ENCODE measurements at places on chromosomes 4 and X.

GRCh38 chr4:130416228-130416627 is 1320.3 kb downstream of the C4orf33 start:
- DNase-seq, result no peak

DNA sequence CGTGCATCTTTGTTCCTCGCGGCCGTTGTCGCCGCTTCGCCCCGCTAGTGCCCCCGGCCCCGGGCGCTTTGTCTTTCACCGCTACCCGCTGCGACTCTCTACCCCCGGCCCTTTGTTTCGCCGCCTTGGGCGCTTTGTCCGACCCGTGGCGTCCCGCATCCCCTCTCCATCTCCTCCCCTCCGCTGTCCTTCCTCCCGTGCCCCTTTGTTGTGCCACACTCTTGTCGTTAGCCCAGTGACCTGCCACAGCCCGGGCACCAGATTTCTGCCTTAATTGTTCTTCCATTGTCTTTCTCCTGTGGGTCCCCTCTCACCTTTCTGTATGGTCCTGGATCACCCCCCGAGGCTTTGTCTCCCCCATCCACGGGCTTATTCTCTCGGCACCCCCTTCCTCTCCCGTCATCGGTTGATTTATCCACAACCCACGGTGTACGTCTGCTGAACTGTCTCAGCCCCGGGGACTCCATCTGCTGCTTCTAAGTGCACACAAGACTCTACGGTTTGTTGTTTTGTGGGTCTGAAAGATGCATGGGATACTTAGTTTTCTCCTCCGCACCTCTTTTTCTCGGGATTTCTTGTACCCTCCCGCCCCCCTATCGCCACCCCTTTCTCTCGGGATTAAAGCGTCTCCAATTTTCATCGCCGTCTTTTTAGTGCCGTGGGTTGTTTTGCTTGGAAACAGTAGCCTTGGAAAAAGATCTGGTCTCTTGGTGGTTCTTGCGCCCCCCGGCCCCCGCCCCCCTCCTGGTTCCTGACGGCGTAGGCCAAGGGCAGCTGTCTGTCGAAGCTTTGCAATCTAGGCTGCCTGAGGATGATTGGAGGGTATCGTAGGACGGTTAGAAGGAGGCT is 783 bp downstream of the RBPJ start:
- DNase-seq, result no peak

GRCh38 chr4:22688236-22688635 is 4.5 kb upstream of the GBA3 start:
- DNase-seq, result no peak

GRCh38 chrX:13469963-13470684 is 99.3 kb upstream of the EGFL6 start:
- DNase-seq, result no peak

GRCh38 chrX:45046417-45046816 is 154.3 kb downstream of the DIPK2B start:
- DNase-seq, result no peak

GRCh38 chrX:109733613-109734083 is 591 bp upstream of the ACSL4 start:
- no peak for DNase-seq

GRCh38 chr4:53476232-53477037 is 99.0 kb downstream of the FIP1L1 start:
- DNase-seq, result no peak

- DNase-seq, result no peak
These were observed 975.7 kb upstream of the PABPC4L start for GRCh38 chr4:135177321-135177720.

- DNase-seq, result no peak
These were observed 22.1 kb upstream of the RRAGB start for GRCh38 chrX:55695227-55696018.

GRCh38 chr4:40736910-40737309 is 12.8 kb upstream of the NSUN7 start:
- DNase-seq, result no peak

DNA sequence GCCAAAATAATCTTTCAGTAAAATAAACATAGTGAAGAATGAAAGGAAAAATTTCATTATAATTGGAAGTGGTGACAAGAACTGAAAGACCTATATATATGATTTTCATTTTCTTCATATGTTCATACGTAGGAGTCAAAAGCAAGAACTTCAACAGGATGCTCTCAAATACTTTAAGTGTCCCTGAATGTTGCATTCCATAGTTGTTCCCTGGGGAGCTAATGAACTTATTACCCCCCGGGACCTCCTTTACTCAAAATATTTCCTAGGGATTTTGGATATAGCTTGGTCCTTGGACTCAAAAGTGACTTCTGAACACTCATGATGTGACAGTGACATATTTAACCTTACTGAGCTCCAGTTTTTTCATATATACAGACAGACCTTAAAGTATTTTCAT is 44.9 kb upstream of the NDST4 start:
- DNase-seq, result no peak

DNA sequence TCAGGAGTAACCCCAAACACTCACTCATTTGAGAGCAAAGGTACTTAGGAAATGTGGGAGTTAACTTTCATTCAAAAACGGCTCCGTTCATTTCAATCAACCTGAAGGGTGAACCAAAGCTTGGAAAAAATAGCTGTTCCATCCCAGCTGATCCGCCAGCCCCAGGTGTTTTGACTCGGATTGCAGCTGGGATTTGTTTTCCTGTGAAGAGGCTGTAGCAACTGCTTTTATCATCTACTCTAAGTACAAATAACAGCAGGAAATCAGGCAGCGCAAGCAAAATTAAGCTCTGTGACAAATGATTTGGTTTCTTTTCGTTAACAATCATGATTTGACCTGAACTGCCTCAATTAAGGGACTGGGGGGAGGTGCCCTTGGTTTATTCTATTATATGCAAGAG is 154.7 kb downstream of the BEND2 start:
- no peak for DNase-seq

DNA sequence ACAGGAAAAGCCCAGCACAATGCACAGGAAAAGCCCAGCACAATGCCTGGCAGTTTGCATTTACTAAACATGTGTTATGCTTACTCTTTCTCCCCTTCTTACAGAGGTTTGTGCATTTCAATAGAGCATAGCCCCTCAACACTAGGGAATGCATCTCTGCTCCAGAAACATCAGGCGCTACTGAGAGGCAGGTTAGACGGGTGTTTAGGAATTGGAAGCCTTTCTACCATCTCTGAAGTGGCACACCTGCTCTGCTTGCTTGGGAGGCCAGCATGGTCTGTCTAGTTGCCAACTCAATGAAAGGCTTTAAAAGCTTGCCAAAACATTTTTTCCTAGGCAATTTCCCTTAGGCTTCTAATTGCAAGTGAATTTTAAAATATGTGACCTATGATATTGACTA is 55.7 kb downstream of the GRID2 start:
- no peak for DNase-seq

GRCh38 chr4:7966281-7967062 is 26.8 kb upstream of the AFAP1 start:
- no peak for DNase-seq

- DNase-seq, result no peak
These were observed 20.4 kb upstream of the SCD5 start for GRCh38 chr4:82818664-82819662.

DNA sequence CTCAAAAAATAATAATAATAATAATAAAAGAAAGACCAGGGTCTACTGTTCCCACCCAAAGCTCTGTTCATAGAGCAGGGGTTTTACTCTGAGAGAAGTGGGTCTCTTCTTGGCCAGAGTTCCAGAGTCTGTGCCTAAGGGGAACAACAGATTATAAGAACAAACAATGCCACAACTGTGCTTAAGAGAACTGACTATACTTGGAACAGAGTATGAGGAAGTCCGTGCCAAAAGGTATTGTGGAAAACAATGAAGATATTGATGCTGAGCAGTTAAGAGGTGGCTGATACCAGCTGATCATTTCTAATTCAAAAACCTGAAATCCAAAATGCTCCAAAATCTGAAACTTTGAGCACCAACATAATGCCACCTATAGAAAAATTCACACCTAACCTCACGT is 229.6 kb downstream of the FBXO8 start:
- no peak for DNase-seq

DNA sequence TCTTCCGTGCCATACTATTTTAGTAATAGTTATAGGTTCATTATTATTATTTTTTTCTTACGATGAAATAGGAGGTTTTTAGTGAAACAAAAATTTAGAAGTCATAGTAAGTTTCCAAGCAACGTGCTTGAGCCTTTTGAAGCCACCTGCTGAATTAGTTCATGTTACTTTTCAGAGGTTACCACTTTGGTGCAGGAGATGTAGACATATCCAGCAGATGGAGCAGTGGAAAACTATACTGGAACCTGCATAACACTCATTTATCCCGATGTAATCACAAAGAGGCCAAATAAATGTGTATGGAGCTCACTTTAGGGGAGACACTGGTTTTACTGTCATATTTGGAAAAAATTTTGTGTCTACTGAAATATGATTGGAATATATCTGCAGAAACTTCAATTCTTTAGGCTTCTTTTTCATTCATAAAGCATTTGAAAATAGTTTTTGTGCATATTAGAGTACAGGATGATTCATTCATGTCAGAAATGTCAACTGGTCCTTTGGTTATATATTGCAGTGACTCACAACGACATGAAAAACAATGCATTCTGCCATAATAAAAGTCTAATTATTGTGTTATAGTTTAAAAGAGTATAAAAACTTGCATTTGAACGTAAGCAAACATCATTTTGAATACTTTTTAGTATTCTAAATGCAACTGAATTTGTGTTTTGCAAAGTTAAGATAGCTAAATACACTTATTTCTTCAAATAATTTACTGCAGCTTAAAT is 2182.9 kb upstream of the TENM3 start:
- no peak for DNase-seq

- no peak for DNase-seq
These were observed 3.4 kb downstream of the OGT start for GRCh38 chrX:71536285-71536684.

- no peak for DNase-seq
These were observed 80.9 kb downstream of the CNGA2 start for GRCh38 chrX:151815398-151815797.

- DNase-seq, result no peak
These were observed 44.5 kb upstream of the SLC4A4 start for GRCh38 chr4:71294301-71294700.

DNA sequence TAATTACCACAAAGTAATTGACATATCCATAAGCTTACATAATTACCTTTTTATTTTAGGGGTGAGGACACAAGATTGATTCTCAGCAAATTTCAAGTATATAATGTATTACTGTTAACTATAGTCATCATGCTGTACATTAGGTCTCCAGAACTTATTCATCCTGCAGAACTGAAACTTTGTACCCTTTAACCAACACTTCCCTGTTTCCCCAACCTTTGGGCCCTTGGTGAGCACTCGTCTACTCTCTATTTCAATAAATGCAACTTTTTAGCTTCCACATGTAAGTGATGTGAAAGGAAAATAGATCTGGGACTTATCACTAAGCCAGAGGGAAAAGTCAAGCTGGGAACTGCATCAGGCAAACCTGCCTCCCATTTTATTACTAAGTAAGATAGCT is 33.6 kb upstream of the CCNG2 start:
- no peak for DNase-seq

DNA sequence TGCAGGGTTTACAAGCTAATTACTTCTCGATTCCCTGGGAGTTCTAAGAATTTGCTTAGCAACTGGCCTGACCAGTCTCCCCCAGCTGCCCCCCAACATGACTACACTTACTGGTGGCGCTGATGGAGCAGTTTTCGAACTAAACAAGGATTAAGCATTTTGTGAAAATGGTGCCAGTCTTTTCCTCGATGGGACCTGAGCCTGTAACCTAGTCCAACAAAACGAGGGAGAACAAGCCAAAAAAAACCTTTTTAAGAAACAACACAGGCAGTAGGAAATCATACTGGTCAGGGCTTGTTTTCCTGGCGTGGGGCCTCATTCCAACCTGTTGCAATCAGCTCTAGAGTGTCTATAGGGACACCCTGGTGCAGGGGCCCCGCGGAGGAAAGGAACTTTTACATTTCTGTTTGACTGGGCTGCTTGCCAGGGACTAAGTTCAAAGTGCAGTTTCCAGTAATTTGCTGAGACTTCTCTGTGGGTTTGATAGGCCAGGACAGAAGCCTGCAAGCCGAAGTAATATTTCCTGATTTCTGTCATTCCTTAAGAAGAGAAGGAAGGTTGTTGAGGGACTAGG is 158.7 kb downstream of the SPRY1 start:
- DNase-seq, result no peak

GRCh38 chr4:158170691-158171561 is 1.9 kb downstream of the GASK1B start:
- no peak for DNase-seq

- DNase-seq, result no peak
These were observed 45.6 kb downstream of the CCDC149 start for GRCh38 chr4:24867251-24867650.

- DNase-seq, result no peak
These were observed 15.1 kb downstream of the PRIMPOL start for GRCh38 chr4:184664445-184665210.

- DNase-seq, result no peak
These were observed 45.7 kb upstream of the DHRSX start for GRCh38 chrX:2546496-2546895.

DNA sequence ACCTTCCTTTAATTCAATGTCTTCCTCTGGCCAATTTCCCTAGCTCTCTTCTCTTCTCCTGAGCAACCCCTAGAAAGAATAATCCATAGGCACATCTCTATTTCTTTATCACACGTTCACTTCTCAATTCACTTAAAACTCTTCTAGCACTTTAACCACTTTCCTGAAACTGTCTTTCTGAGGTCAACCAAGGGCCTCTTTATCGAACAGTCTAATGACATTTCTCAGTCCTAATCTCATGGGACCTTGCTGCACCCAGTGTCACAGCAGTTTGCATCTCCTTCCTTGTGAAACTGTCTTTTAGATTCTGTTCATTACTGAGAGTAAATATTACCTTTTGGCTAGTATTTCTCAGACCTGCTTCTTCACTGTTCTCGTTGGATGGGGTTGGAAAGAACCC is 285.3 kb upstream of the RASGEF1B start:
- no peak for DNase-seq

GRCh38 chr4:171376724-171377123 is 436.5 kb upstream of the GALNTL6 start:
- DNase-seq, result no peak

GRCh38 chr4:71261001-71261400 is 77.8 kb upstream of the SLC4A4 start:
- no peak for DNase-seq

- peak; percentile 7 for DNase-seq
These were observed 1427.2 kb downstream of the STIM2 start for GRCh38 chr4:28287831-28288233.

DNA sequence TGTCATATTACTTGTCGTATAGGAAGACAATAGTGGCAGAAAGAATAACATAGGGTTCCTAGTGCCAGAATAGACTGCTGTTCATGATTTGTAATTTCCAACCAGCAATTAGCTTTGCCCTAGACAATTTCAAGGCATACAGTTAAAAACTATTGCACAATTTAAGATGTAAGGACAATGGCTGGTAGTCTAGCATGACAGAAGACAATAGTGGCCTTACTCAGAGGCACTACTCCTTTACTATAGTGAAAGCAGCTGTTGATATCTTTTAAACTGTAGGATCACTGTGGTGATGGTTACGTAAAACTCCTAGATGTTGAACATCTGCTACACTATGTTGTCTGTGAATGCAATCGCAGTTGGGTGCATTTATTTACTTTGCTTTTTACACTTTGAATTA is 234.5 kb downstream of the RBMX2 start:
- no peak for DNase-seq

- DNase-seq, result no peak
These were observed 300.9 kb upstream of the CPEB2 start for GRCh38 chr4:14701389-14701788.

GRCh38 chr4:39085891-39086290 is 23.9 kb downstream of the KLHL5 start:
- no peak for DNase-seq

Data from H54 (cell line).